ENCODE measurements at places on chromosomes 4 and X. TPM values are rescaled to one million over a fixed set of nuclear protein-coding genes. Genes with fewer than 3 reads are reported as not detected.

Gene AKAP14
- not detected for total RNA-seq

Gene CXCL1
- 2.9 TPM for total RNA-seq

Gene GLRA3
- under 0.01 TPM for total RNA-seq

Gene GPR50
- total RNA-seq, result not detected

Gene KIT
- 0.89 TPM for total RNA-seq

Gene P2RY8
- total RNA-seq, result not detected

Gene CT45A10
- not detected for total RNA-seq

Gene PWWP3B
- total RNA-seq, result 35.0 TPM

Gene GATA1
- not detected for total RNA-seq

Gene VAMP7
- total RNA-seq, result 38.2 TPM

Gene PHOX2B
- not detected for total RNA-seq

Gene BLTP1
- total RNA-seq, result 81.8 TPM

Gene ZIC3
- total RNA-seq, result not detected
